ENCODE measurements at places on chromosomes 7 and 10. TPM values are rescaled to one million over a fixed set of nuclear protein-coding genes. Genes with fewer than 3 reads are reported as not detected.

The STAG3 gene
- total RNA-seq, result 2.0 TPM

The ASB10 gene
- not detected for total RNA-seq

The LEP gene
- total RNA-seq, result not detected

The NUDCD3 gene
- 68.9 TPM for total RNA-seq

The VKORC1L1 gene
- 27.4 TPM for total RNA-seq

The IFIT1B gene
- not detected for total RNA-seq

The C10orf105 gene
- total RNA-seq, result under 0.01 TPM

The IFT22 gene
- 22.0 TPM for total RNA-seq

The CUZD1 gene
- 0.65 TPM for total RNA-seq

The CTBP2 gene
- 99.6 TPM for total RNA-seq

The INA gene
- 0.33 TPM for total RNA-seq

The OR2A1 gene
- not detected for total RNA-seq

The MKI67 gene
- total RNA-seq, result 37.2 TPM

The DYNC1I1 gene
- total RNA-seq, result 3.3 TPM

The SLC37A3 gene
- 62.5 TPM for total RNA-seq

The VDAC2 gene
- 210 TPM for total RNA-seq

The NPVF gene
- not detected for total RNA-seq

The DLG5 gene
- total RNA-seq, result 10.4 TPM

The DMTF1 gene
- 66.3 TPM for total RNA-seq

The MRPS24 gene
- 69.2 TPM for total RNA-seq

The TEX47 gene
- not detected for total RNA-seq

The XRCC2 gene
- 2.9 TPM for total RNA-seq

The SCIN gene
- total RNA-seq, result 0.33 TPM

The HECW1 gene
- not detected for total RNA-seq

The OR6B1 gene
- not detected for total RNA-seq

The MMP21 gene
- 0.33 TPM for total RNA-seq

The SPDYE1 gene
- total RNA-seq, result not detected

Measured in vein endothelial cell (primary cell).